Sigmoid colon (tissue), 7 donors: ENCODE measurements at places on chromosomes 5 and 9. TPM values are rescaled to one million over a fixed set of nuclear protein-coding genes. Genes with fewer than 3 reads are reported as not detected.
A peak's percentile ranks its signal among the peaks of the same experiment; 100 is the strongest.

DNA sequence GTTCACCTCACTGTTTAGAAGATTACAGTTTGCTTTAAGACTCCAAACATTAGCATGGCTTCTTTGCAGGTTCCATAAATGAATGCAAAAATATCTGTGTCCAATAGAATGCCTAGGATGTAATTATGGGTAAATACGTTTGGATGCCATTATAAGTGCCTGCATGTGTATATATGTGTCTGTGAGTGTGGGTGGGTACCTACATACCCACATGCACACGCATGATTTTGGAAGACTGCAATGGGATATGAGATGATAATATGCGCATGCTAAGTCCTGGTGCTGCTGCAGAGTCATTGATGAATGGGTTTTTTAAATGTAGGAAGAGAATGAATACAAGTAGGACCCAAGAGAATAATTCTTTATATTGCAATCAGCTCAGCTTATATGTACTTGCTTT, 406.4 kb downstream of the ZSWIM6 start:
- DNase-seq = no peak

- no peak for DNase-seq
Measured at GRCh38 chr5:3217114-3217513, 378.5 kb upstream of the IRX1 start.

- DNase-seq = no peak
Measured at GRCh38 chr9:103188781-103189350, 193.7 kb downstream of the CYLC2 start.

- peak; percentile 50 for DNase-seq
Measured at GRCh38 chr5:983238-983524, 25.4 kb upstream of the NKD2 start.

- DNase-seq = no peak
Measured at GRCh38 chr9:113361304-113362018, 12.1 kb downstream of the BSPRY start.

LCN10 gene
- 2.1 TPM for total RNA-seq

C7 gene
- total RNA-seq = 651 TPM

- no peak for DNase-seq
Measured at GRCh38 chr9:37328556-37329227, 93.8 kb upstream of the GRHPR start.

DNA sequence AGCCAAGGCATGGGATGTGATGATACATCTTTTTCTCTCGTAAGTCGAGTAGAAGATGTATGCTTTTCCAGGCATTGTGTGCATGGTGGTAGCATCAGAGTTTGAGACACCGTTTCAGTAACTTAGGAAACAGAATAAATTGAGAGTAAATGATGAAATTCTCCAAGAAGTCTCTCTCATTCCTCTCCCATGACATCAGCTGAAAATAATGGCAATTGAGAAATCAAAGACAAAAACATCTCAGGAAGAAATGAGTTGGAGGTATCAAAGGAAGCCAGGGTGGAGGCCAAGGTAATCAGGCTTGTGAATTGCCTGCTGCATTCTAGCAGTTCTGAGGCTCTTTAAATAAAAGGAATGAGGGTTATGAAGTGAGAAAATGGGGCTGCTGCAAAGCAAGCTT, 53.9 kb downstream of the SGCD start:
- peak; percentile 70 for DNase-seq

EIF4E1B gene
- total RNA-seq = 0.36 TPM

DNA sequence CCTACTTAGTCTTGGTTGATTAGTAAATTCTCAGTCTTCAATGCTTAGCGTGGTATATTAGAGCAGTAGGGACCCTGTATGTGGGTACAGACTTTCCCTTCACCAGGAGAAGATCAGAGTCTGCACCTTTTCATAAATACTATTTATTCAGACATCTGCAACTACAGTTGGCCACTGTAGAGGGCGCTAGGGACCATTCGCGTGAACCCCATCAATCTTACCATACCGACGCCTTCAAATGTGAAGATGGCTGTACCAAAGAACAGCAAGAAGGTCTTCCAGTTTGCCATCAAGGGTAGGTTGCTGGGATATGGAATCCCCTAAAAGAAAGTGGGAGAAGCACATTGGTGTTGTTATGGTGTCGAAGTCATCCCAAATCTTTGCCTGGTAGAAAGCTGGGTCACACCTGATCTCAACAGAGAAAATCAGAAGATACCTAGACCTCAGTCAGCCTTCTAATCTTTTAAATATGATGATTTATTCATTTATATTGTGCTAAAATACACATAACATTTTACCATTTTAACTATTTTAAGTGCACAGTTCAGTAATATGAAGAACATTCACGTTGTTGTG, 19.1 kb downstream of the SLC36A3 start:
- DNase-seq = no peak

GRCh38 chr9:90034071-90034470, 429.3 kb downstream of the GADD45G start:
- DNase-seq = no peak

DNA sequence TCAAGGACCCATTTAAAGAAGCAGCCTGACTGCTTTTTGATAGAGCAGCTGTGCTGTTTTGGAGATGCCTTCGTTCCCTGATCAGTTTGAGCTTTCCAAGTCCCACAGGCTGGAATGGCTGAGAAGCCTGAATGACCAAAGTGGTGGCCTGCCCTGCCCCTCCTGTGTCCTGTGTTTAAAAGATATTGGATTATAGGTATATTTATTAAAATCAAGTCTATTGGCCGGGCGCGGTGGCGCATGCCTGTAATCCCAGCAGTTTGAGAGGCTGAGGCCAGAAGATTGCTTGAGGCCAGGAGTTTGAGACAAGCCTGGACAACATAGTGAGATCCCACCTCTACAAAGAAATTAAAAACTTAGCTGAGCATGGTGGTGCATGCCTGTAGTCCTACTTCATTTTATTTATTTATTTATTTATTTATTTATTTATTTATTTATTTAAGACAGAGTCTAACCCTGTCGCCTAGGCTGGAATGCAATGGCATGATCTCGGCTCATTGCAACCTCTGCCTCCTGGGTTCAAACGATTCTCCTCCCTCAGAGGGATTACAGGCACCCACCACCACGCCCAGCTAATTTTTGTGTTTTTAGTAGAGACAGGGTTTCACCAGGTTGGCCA, 87.7 kb downstream of the CACNA1B start:
- no peak for DNase-seq

GRCh38 chr5:103295871-103296270, 37.3 kb downstream of the MACIR start:
- no peak for DNase-seq

DNA sequence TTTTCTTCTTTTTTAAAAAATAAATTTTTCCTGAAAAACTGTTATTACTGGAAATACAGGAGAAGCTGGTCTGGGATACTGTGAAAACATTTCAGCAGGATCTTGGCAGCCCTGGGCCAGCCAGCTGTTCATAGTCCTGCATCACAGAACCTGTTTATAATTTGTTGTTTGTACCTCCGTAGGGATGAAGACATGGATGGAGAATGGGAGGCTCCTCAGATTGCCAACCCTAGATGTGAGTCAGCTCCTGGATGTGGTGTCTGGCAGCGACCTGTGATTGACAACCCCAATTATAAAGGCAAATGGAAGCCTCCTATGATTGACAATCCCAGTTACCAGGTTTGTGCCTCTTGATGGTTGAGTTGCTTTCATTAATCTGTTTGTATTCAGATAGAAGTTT, 12.4 kb upstream of the MAML1 start:
- DNase-seq = no peak

GABRA1 gene
- not detected for total RNA-seq

DNA sequence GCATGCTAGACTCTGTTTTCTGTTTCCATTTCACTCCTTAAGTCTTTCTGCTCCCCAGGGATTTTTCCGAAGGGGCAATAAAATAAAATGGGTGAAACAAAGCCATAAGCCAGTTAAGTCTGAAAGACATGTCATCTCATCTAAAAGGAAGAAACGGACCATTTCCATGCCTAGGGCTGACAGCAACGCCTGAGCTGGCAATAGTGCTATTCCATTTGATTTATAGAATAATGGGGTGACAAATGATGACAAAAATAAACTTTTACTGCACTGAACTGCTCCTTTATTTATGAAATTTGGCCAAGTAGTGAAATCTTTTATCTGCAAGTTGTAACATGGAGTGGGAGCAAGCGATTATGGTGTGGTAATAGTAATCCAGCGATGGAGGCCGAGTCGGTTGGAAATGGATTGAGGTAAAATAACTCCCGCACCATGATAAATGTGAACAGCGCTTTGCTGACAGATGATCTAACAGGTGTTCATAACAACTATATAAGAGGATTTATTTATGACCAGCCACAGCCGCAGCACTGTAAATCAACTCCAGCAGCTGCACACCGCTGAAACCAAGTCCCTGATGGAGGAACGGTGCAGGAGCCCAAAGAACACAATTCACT, 219.8 kb upstream of the TBCA start:
- no peak for DNase-seq

SLC45A2 gene
- total RNA-seq = not detected

- no peak for DNase-seq
Measured at GRCh38 chr5:125277494-125278154, 531.2 kb upstream of the ZNF608 start.

DNA sequence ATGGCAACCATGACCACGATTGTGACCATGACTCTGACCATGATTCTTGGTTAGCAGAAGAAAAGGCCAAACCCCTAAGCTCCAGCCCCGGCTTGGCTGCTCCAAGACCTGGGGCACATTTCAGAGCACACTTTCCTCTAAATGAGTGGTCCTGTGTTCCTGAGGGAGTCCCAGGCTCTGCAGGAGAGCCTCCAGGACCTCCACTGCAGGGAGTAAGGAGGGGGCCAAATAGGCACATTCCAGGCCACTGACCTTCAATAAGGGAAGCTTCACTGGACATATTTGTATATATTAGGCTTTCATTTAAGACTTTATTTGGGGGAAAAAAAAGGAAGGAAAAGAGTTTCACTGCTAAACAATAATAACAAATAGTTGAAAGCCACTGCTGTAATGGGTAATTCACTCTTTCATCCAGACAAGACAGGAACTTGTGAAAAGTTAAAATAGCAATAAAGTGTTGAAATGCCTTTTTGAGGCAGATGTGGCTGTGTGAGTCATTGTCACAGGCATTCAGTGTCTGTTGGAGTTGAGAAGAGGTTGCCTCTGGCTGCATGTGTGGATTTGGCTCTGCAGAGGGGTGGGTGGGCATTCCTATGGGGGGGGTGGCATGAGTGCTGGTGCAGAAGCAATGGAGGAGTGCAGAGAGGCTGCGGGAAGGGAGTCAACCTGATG, 63.9 kb upstream of the TGFBR1 start:
- DNase-seq = no peak

GRCh38 chr5:31563216-31563615, 31.1 kb downstream of the C5orf22 start:
- DNase-seq = no peak

DNA sequence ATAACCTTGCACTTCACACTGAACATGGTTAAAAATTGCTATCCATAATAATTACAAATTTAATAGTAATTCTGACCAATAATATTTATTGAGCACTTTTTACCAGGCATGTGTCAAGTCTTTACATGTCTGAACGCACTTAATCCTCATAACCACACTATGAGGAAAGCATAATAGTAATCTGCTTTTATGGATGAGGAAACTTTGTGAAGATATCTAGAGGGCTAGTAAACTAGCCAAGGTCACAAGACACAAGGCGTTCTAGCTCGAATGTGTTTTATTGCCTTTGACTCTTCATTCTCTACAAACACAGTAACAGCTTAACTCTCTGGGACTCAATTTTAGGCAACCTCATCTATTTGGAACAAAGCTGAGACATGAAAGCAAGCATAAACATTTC, 205.1 kb downstream of the ARHGEF28 start:
- DNase-seq = no peak

DNA sequence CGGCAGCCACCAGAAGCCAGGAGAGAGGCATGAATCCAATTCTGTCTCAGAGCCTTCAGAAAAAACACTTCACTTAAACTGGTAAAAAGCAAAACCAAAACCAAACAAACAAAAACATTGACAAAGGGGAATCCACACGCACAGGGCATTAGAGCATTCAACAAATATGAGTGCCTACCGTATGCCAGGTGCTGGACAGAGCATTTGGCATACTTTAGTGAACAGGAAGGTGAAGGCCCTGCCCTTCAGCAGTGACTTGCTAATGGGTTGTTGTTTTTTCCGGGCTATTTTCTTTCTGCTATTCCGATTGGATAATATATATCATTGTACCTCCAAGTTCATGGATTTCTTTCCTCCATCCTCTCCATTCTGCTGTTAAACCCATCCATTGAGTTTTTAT, 71.7 kb upstream of the RUFY1 start:
- DNase-seq = no peak

DNA sequence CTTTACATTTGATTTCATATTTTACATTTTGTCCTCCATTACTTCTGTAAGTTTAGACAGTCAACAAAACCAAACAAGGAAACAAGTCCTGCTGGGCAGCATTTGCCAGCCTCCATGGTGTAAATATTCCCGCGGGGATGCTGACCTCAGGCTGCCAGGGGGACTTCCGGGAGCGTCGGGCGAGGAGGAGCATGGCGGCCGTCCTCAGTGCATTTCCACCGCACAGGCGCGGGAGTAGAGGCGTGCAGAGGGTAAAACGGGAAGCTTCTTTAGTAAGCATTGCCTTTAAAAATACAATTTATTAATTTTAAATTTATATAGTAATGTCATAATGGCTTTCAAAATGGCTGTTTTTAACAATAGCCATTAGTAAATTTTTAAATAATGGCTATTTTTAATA, 385.3 kb upstream of the IRX4 start:
- DNase-seq = peak; percentile 15

KIF20A gene
- not detected for total RNA-seq
